ENCODE measurements at places on chromosomes 6 and 20.

- no peak for DNase-seq
Observed at GRCh38 chr20:58372806-58373205, 16.2 kb upstream of the VAPB start.

DNA sequence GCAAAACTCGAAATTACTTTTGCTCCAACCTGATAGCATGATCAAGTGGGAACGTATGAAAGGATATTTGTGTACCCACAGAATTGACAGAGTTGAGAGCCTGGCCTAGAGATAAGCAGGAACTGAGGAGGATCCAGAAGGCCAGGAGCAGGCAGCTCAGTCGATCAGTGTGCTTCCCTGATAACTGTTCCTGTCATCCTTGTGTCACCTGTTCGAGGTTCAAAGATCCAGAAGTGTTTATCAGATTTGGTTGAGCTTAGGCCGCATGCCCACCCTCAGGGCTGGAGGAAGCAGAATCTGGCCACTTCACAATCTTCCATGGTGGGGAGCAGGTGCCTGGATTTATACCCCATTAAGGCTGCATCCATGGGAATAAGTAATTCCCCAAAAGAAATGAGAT lies 124.8 kb downstream of the QRSL1 start:
- no peak for DNase-seq

DNA sequence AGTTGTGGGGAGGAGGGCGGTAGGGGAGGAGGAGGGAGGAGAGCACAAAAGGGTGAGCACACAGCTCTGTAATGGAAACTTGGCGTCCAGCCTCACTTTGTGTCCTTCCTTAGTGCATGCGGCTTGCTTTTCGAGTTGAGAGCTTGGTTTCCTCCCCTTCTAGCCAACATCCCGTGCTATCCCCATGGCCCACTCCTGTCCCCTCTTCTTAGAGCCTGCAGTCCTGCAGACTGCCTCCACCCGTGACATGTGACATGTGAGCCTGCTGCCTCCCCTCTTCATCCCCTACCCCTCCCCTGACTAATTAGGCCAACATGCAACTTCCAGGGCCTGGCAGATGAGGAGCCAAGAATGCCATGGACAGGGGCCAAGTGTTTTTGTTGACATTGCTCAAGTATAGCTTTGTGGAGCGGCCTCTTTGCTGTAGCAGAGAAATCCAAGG lies 63.2 kb downstream of the SLC24A3 start:
- no peak for DNase-seq

GRCh38 chr20:62449951-62450691 lies 22.8 kb upstream of the RBBP8NL start:
- DNase-seq = no peak

GRCh38 chr6:149903938-149904611 lies 6.2 kb upstream of the RAET1E start:
- no peak for DNase-seq

- DNase-seq = no peak
Observed at GRCh38 chr6:41707565-41708200, 27.7 kb downstream of the TFEB start.

GRCh38 chr6:17914651-17915050 lies 72.8 kb downstream of the KIF13A start:
- DNase-seq = no peak

DNA sequence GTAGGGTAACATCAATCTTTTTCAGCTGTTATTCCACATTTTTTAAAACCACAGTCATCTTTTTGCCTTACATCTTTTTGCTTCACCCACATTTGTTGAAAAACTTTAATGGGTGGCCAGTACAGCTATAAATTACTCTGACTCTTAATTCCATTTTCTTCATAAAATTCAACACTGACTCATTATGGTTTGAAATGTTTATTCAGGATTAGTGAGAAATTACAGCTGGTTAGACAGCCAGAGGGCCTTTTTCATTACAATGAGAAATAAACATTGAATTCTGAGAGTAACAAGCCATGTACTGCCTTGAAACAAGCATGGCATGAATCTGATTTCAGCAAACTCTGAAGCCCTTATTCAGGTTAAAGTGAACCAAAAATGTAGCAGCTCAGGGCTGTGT lies 19.5 kb downstream of the NDUFAF4 start:
- DNase-seq = no peak

GRCh38 chr6:133275213-133275612 lies 34.1 kb downstream of the EYA4 start:
- no peak for DNase-seq

DNA sequence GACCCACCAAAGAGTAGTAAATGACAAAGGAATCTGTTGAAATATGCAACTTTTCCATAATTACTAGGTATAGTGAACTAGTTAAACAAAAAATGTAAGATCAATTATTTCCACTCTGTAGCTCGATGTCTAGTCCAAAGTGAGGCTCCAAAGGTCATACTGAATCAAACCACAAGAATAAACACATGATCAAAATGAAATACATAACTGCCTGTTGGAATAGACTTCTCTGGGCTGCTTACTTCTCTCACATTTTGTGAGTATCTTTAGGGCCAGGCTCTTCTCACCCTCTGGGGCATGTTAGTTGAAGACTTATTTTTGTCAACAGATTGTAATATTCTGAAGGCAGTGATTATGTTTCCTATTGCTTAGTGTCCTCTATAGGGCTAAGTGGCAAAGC lies 103.7 kb upstream of the TMEM170B start:
- no peak for DNase-seq

DNA sequence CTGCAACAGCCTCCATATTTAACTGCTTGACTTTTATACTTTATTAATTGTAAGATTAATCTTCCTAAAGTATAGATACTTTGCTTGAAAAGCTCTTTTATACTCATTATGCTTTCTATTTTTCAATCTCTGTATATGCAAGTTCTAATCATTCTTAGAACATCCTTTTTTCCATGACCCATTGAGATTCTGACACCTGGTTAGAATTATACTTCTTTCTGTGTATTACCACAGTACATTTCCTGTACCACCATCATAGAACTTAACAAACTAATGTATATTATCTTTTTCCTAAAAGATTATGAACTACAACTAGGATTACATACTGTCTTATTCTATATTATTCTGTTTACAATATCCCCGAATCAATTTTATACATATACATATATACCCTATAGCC lies 13.5 kb downstream of the SERINC1 start:
- DNase-seq = no peak

GRCh38 chr6:115932481-115932880 lies 128.2 kb downstream of the FRK start:
- no peak for DNase-seq

- no peak for DNase-seq
Observed at GRCh38 chr6:134046054-134046453, 6.4 kb downstream of the SLC2A12 start.

GRCh38 chr6:43125555-43125954 lies 45.5 kb upstream of the SRF start:
- DNase-seq = no peak

- DNase-seq = no peak
Observed at GRCh38 chr6:38495518-38495917, 144.2 kb downstream of the BTBD9 start.

GRCh38 chr6:170089963-170090362 lies 200.9 kb downstream of the DLL1 start:
- no peak for DNase-seq

DNA sequence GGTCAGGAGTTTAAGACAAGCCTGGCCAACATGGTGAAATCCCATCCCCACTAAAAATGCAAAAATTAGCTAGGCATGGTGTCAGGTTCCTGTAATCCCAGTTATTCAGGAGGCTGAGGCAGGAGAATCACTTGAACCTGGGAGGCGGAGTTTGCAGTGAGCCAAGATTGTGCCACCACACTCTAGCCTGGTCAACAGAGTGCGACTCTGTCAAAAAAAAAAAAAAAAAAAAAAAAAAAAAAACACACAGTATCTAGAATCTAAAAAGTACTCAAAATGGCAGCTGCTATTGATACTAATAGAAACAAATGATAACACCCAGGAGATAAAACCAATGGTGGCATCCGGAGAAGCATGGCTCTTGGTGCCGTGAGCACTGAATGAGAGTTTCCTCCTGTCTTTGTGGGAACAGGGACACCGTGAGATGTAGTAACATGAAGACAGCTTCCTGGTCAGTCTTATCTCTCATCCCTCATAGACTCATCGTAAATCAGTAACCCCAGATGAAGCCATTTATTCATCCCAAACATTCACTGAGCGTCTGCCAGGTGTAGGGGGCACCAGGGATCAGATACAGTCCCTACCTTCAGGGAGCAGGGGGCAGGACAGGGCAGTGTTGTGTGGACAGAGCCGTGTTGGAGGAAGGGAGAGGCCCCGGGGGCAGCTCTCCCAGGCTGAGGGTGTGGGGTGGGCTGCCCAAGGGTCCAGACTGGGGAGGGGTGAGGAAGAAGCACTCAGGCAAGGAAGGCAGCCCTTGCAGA lies 66.1 kb downstream of the SYNJ2 start:
- no peak for DNase-seq

DNA sequence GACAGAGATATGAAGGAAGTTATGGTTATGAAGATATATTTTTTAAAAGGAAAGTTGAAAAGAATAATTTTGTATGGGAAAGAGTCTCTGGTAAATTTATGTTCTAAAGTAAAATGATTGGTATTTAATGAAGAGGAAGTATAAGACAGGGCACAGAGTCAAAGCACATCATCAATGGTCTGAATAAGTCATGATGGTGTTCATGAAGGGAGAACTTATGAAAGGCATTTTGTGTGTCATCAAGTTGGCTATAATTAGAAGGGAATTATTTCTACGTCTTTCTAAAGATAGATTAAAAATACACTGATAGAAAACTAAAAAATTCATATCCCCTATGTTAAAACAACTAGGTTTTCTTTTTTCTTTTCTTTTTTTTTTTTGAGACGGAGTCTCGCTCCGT lies 21.4 kb upstream of the SNAI1 start:
- DNase-seq = no peak

GRCh38 chr6:143967706-143968376 lies 40.2 kb downstream of the PLAGL1 start:
- DNase-seq = no peak

- no peak for DNase-seq
Observed at GRCh38 chr20:18524646-18525045, 16.9 kb downstream of the SEC23B start.

- DNase-seq = no peak
Observed at GRCh38 chr6:34897716-34898115, 8.7 kb downstream of the ANKS1A start.

GRCh38 chr6:167087857-167088354 lies 35.0 kb upstream of the CCR6 start:
- no peak for DNase-seq

DNA sequence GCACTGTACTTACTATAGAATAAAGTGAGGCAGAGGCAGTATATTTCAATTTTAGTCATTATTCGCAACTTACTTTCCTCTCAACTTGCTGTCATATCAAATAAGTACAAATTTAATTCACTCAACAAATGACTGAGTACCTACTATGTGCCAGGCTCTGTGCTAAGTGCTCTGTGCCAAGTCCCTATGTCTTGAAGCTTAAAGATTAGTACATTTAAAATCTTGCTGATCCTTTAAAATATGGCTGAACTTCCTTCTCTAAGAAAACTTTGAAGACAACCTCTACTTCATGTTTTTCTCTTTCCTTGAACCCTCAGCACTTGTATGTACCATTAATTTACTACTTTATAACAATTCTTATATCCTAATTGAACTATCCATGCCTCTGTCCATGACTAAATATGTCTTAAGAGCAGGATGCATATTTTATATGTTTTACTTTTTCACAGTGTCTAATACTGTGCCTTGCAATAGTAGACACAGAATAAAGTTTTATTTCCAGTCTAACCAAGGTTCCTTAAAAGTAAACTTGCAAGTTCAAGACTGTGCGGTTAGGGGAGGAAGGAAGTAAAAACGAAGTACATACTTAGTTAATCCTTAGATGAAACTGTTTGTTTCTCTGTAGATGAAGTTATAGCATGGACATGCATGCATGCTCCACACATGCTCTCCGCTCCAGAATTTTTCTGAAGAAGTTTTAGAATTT lies 10.0 kb upstream of the LATS1 start:
- DNase-seq = no peak

DNA sequence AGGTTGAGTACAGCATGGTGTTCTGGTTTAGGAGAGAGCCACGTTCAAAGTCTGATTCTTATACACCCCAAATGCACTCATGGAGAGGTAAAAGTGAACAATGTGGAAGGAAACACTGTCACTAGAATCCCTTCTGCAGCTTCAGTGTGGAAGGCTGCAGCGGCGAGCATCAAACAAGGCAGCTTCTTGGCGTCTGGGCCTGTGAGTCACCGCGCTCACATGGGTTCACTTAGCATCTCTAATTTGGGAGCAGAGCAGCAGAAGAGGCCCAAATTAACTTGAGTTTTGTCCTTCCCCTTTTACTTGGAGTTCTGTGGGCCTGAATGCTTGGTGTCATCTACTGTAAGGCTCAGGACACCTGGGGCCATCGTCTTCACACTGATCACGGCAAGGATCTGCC lies 10.9 kb upstream of the E2F1 start:
- DNase-seq = no peak

DNA sequence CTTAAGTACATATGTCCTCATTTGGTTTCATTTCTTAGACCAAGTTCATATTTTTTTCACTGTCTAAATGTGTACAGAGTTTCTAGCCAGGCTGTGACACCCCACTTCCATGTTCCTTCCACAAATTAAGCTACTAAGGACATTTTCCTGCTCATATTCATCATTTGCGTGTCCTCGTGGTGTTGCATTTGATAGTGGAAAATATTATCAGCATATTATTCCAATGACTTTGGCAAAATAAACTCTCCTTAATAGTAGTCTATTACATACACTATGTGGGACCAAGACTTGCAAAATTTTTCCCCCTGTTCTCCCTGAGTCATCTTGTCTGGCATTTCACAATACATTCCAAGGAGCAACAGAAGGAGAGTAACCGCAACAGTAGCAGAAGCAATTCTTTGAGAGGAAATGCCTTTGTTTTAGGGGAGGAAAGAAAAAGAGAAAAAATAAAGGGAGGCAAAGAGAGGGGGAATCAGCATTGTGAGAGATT lies 599.2 kb downstream of the COL12A1 start:
- DNase-seq = no peak

DNA sequence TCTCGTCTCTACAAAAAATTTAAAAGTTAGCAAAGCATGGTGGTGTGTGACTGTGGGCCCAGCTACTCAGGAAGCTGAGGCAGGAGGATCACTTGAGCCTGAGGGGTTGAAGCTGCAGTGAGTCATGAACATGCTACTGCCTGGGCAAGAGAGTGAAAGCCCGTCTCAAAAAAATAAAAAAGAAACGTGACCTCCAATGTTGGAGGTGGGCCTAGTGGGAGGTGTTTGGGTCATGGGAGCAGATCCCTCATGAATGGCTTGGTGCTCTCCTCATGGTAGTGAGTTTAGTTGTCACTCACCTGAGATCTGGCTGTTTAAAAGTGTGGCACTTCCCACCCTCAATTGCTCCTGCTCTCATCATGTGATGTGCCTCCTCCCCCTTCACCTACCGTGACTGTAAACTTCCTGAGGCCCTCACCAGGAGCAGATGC lies 24.3 kb downstream of the RBL1 start:
- DNase-seq = no peak

DNA sequence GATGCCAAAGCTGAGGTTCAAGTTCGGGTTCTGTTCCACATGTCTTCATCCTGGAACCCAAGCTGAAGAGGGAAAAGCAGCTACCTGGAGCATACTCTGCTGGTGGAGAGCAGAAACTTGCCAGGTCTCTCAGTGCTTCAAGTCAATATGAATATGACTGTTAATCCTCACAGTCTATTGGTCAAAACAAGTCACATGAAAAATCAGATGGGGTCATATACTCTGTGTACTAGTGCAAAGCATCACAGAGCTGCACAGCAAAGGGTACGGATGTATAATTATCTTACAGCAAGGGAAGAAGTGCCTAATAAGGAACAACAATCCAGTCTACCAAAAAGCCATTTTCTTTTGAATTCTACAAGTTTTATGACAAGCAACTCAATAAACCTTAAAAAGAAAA lies 11.6 kb downstream of the NCOA7 start:
- DNase-seq = no peak

All from stimulated activated CD8-positive, alpha-beta memory T cell treated with anti-CD3 and anti-CD28 coated beads, Interleukin-7, amount 100 ng/mL, for 48 hours (primary cell).